ENCODE measurements at places on chromosomes 7 and 10.
A peak's percentile ranks its signal among the peaks of the same experiment; 100 is the strongest.

GRCh38 chr7:92720604-92721350 is 115.6 kb downstream of the CDK6 start:
- DNase-seq: no peak

DNA sequence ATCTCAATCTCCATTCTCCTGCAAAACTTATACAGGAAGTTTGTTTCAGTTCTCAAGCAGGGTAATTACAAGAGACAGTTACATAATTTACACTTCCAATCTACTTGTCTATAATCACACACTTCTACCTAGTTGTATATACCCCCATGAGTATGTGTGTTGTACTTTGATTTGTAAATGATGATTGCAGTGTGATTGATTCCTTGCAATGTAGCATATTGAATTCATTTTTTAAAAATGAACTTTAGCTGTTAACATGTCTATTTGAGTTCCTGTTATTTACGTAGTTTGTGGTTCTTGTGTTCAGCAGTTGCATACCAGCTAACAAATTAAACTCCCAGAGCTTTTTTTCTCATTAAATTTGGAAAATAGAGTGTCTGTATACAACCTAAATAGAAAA is 102.5 kb upstream of the SAMD8 start:
- no peak for DNase-seq

DNA sequence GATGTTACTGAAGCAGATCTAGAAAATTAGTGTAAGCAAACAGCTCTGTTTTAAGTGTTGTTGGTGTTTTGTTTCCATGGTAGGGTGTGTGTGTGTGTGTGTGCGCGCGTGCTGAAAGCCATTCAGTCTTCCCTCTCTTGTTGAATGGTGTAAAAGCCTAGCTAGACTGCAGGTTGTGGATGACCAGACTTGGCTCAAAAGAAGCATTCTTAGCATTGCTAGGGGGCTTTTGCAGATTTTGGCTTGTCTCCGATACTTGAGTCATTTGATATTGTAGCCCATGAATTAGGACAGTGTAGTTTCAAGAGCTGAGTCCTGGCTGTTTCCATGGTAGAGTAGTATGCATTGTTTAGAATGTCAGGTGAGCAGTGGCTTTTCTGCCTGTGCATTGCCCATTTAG is 99.1 kb downstream of the SND1 start:
- peak; percentile 57 for DNase-seq

DNA sequence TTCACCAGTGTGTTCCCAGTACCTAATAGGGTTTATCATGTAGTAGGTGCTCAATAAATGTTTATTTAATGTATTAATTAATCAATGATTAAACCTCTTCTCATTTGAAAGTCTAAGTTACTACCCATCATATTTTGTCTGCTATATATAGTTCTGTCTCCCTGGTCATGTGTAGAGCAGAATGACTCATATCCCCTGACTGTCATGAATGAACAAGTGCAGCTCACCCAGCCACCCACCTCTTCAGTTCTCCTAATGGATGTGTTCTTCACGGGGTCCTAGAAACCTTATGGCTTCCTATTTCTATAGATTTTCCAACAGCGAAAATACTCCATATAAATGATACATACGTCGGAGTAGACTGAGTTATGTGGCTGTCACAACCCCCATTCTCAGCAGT is 64.5 kb downstream of the HIF1AN start:
- DNase-seq: no peak

- DNase-seq: no peak
Observed at GRCh38 chr10:109308971-109309370, 614.3 kb downstream of the XPNPEP1 start.

DNA sequence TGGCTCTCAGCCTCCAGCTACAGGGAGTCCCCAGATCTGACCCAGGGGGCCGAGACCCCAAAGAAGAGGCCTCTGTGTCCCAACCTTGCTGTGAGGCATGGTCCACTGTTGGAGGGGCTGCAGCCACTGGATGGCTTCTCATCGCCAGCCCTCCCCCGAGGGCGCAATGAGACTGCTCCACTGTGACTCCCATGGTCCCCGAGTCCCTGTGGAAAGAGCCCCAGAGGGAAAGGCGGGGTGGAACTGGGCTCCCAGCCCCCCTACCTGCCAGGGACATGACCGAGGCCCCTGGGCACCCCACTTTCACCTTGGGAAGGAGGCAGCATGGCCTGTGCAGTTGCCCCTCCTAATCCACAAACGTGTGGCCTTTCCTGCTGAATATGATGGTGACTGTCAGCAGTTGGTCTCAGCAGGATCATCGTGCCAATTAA is 33.5 kb upstream of the RET start:
- DNase-seq: no peak

DNA sequence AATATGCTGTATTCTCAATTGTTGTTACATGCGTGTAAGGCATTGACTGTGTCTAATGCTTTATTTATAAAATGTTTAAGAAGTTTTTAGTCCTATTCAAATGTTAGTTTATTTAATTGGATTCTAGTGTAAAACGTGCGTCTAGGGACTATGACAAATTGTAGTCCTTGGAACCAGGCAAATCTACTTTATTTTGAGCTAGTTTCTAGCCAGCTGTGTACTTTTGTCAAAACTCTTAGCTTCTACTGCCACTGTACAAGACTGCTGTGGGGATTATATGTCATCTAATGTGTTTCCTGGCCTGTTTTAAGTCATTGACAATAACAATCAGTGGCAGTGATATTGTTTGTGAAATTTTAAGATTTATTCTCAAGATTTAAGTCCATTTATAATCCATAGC is 220.5 kb upstream of the SEMA3D start:
- no peak for DNase-seq

GRCh38 chr10:20855398-20856038 is 41.6 kb downstream of the NEBL start:
- peak; percentile 3 for DNase-seq

All from AG08395 (cell line).